Left lung (tissue), 14 donors: ENCODE measurements at places on chromosomes 12 and 14. TPM values are rescaled to one million over a fixed set of nuclear protein-coding genes. Genes with fewer than 3 reads are reported as not detected.

Gene PRH2
- 0.44 TPM for polyA plus RNA-seq

Gene SYT10
- polyA plus RNA-seq = 0.04 TPM

Gene PPM1H
- polyA plus RNA-seq = 7.3 TPM

Gene TBX5
- 57.4 TPM for polyA plus RNA-seq

Gene KLRF2
- not detected for polyA plus RNA-seq

Gene FGF6
- polyA plus RNA-seq = not detected

Gene SLC6A15
- polyA plus RNA-seq = 0.32 TPM

Gene CLEC1B
- 2.1 TPM for polyA plus RNA-seq

Gene CTSG
- polyA plus RNA-seq = 1.1 TPM

GRCh38 chr14:71967704-71968103, 35.5 kb downstream of the RGS6 start:
- no peak overlapping the region for H3K4me3 ChIP-seq
- H3K27me3 ChIP-seq = no peaks in the 10 kb centered on the region
- no peaks in the 10 kb centered on the region for H3K36me3 ChIP-seq
- no peak for DNase-seq
- no peaks in the 10 kb centered on the region for H3K4me1 ChIP-seq

- DNase-seq = no peak
- H3K27me3 ChIP-seq = peaks cover 29% of the 10 kb centered on the region
- H3K27ac ChIP-seq = no peak overlapping the region
- no peaks in the 10 kb centered on the region for H3K36me3 ChIP-seq
- H3K4me3 ChIP-seq = no peak overlapping the region
Observed at GRCh38 chr12:112810235-112810917, 18.8 kb downstream of the RPH3A start.

DNA sequence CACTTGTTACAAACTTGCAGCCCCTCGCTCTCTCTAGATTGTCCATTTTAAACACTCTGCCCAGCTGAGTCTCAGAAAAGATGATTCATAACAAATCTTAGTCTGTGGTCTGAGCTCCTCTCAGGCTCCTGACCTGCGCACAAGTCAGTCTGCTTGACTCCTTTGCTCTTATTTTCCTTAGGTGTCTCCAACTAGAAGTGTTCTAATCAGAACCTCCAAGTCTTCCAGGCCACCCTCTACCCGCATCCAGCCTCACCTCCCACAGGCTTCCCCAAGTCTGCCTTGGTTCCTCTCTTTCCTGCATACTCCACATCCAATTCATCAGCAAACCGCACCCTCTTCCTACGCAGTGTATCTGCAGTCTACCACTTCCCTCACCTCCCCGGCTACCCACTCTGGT, 42.4 kb upstream of the BDKRB2 start:
- no peaks in the 10 kb centered on the region for H3K27me3 ChIP-seq
- DNase-seq = no peak
- no peaks in the 10 kb centered on the region for H3K36me3 ChIP-seq

GRCh38 chr14:85895603-85896002, 365.7 kb downstream of the FLRT2 start:
- no peaks in the 10 kb centered on the region for H3K36me3 ChIP-seq
- H3K4me3 ChIP-seq = no peak overlapping the region
- H3K27me3 ChIP-seq = no peaks in the 10 kb centered on the region
- H3K4me1 ChIP-seq = no peaks in the 10 kb centered on the region

DNA sequence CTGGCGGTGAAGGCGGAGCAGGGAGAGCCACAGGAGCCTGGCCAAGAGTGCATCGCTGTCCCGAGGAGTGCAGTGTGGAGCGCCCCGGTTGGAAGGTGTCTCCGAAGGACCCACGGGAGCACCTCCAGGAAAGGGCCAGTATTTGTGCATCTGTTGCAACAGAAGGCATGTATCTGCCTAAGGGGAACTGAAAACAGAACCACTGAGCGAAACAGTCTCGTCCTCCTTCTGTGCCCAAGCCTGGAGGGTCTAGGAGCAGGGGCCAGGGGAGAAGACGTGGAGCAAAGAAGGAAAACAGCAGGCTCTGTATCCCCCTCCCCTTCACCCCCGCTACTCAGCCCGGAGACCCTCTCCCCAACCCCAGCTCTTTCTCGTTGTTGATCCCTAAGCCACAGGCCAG, 5.3 kb upstream of the LRRC10 start:
- H3K4me1 ChIP-seq = no peaks in the 10 kb centered on the region
- no peaks in the 10 kb centered on the region for H3K27me3 ChIP-seq
- no peaks in the 10 kb centered on the region for H3K36me3 ChIP-seq
- no peak overlapping the region for H3K4me3 ChIP-seq
- no peak overlapping the region for H3K27ac ChIP-seq

- H3K27ac ChIP-seq = no peak overlapping the region
- no peaks in the 10 kb centered on the region for H3K36me3 ChIP-seq
- no peaks in the 10 kb centered on the region for H3K4me1 ChIP-seq
- H3K27me3 ChIP-seq = no peaks in the 10 kb centered on the region
Observed at GRCh38 chr12:113021500-113021899, 35.0 kb upstream of the DTX1 start.

DNA sequence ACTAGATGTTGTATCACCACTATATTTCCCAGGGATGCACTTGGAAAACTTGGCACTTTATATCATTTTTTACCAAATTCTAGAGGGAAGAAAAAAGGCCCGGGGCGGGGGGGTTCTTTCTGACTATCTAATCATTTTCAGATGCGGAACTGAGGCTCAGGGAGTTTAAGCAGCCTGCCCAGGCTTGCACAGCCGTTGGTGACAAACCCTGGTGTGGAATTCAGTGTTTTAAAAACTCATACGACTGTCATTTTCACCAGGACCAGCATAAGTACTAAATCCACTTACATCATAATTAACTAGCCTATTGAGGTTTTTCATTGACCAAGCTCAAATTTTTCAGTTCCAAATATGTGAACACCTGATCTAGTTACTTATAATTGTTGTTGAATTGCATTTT, 181.0 kb downstream of the IPO8 start:
- no peaks in the 10 kb centered on the region for H3K36me3 ChIP-seq
- no peak overlapping the region for H3K27ac ChIP-seq
- DNase-seq = no peak
- H3K27me3 ChIP-seq = no peaks in the 10 kb centered on the region

- no peak overlapping the region for H3K4me3 ChIP-seq
- H3K4me1 ChIP-seq = no peaks in the 10 kb centered on the region
Observed at GRCh38 chr12:107493666-107494065, 191.9 kb upstream of the PWP1 start.

DNA sequence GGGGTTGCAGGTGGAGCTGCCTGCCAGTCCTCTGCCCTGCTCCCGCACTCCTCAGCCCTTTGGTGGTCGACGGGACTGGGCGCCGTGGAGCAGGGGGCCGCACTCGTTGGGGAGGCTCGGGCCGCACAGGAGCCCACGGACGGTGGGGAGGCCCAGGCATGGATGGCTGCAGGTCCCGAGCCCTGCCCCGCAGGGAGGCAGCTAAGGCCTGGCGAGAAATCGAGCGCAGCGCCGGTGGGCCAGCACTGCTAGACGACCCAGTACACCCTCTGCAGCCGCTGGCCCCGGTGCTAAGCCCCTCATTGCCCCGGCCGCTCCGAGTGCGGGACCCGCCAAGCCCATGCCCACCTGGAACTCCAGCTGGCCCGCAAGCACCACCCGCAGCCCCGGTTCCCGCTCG, 221.8 kb downstream of the BTG1 start:
- no peaks in the 10 kb centered on the region for H3K36me3 ChIP-seq
- no peaks in the 10 kb centered on the region for H3K27me3 ChIP-seq
- H3K4me3 ChIP-seq = no peak overlapping the region
- DNase-seq = peak; percentile 69
- no peak overlapping the region for H3K27ac ChIP-seq
- no peaks in the 10 kb centered on the region for H3K4me1 ChIP-seq

DNA sequence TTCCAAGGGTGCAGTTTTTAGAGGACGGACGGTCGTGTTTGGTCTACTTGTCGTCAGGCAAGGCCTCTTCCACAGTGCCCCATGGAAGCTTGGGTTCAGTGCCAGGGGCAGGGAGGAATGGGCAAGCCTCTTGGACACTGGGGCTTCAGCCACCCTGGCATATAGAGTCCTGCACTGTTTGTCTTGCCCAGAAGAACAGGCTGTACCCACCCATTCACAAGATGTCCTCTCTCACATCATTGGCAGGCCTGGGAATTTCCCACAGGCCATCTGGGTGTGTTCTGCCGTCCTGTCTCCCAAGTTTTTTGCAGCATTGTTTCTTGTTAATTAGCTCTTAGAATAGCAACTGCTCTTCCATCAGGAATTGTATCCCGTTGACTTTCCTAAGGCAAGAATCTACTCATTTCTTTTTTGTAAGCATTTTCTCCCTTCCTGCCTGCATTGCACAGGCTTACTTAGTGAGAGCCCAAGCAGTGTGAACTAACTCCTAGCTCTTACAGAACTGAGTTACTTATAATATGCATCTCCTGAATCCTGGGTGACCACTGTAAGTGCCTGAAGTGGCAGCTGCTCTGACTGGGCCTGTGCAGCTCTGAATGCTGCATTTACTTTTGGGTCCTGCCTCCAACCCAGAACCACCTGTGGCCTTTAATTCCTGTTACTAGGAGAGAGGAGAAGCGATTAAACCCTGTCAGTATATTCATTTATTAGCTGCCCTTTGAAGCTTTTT, 149.4 kb upstream of the HIF1A start:
- no peaks in the 10 kb centered on the region for H3K36me3 ChIP-seq
- H3K4me3 ChIP-seq = no peak overlapping the region
- no peaks in the 10 kb centered on the region for H3K27me3 ChIP-seq
- peaks cover 73% of the 10 kb centered on the region for H3K4me1 ChIP-seq

GRCh38 chr12:107783406-107784376, 9.2 kb downstream of the ASCL4 start:
- H3K4me3 ChIP-seq = no peak overlapping the region
- no peaks in the 10 kb centered on the region for H3K36me3 ChIP-seq
- H3K27me3 ChIP-seq = no peaks in the 10 kb centered on the region
- no peaks in the 10 kb centered on the region for H3K4me1 ChIP-seq

GRCh38 chr12:17809206-17809605, 280.8 kb downstream of the RERGL start:
- no peak overlapping the region for H3K27ac ChIP-seq
- no peaks in the 10 kb centered on the region for H3K4me1 ChIP-seq
- DNase-seq = no peak
- no peaks in the 10 kb centered on the region for H3K36me3 ChIP-seq
- H3K4me3 ChIP-seq = no peak overlapping the region

GRCh38 chr12:12474931-12475795, 87.5 kb downstream of the DUSP16 start:
- H3K27me3 ChIP-seq = no peaks in the 10 kb centered on the region
- peaks cover 23% of the 10 kb centered on the region for H3K4me1 ChIP-seq
- peak overlapping the region; percentile 74 for H3K27ac ChIP-seq

DNA sequence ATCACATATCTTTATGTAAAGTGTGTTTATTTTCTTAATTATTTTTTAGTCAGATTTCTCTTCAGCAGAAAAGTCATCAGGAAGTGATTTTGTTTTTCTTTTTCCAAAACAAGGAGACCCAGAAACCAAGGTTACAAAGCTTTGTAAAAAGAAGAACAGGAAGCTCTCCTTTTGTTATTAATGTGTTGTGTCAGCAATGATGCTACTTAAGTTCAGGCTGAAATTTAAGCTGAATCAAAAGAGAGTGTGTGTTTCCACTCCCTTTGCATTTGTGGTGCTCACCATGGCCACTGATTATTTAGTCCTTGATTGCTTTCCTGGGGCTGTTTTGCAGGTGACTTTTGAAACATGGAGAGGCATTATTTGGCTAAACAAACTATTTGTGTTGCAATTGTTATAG, 155.3 kb upstream of the ATP2B1 start:
- H3K4me1 ChIP-seq = no peaks in the 10 kb centered on the region
- H3K4me3 ChIP-seq = no peak overlapping the region
- H3K27ac ChIP-seq = peak overlapping the region; percentile 92
- DNase-seq = no peak

DNA sequence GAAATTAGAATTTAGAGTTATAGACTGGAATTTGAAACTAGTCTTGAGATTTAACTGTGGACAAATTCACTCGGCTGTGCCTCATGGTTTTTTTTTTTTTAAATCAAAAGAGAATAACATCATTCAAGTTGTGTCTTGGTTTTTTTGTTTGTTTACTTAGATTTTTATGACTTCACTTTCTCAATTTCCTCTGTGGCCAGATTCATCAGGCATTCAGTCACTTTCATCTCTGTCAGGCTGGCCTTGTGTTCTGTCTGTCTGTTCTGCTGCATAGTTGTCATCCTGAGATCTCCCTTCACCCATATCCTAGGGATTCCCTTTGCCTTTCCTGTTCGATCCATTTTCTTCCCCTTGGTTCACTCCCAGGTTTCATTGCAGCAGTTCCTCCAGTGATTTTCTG, 10.0 kb downstream of the MARK3 start:
- H3K27ac ChIP-seq = peak overlapping the region; percentile 21
- peaks cover 100% of the 10 kb centered on the region for H3K4me1 ChIP-seq
- no peak for DNase-seq
- no peak overlapping the region for H3K4me3 ChIP-seq
- no peaks in the 10 kb centered on the region for H3K27me3 ChIP-seq
- H3K36me3 ChIP-seq = no peaks in the 10 kb centered on the region

- no peak overlapping the region for H3K27ac ChIP-seq
- H3K4me1 ChIP-seq = peaks cover 17% of the 10 kb centered on the region
- DNase-seq = no peak
- peaks cover 23% of the 10 kb centered on the region for H3K36me3 ChIP-seq
- no peak overlapping the region for H3K4me3 ChIP-seq
- H3K27me3 ChIP-seq = no peaks in the 10 kb centered on the region
Observed at GRCh38 chr12:94271351-94271750, 123.0 kb downstream of the PLXNC1 start.

- no peaks in the 10 kb centered on the region for H3K27me3 ChIP-seq
- no peak overlapping the region for H3K4me3 ChIP-seq
- no peak overlapping the region for H3K27ac ChIP-seq
- no peak for DNase-seq
Observed at GRCh38 chr12:112602150-112602549, 183.4 kb downstream of the PTPN11 start.

- H3K4me1 ChIP-seq = no peaks in the 10 kb centered on the region
- H3K4me3 ChIP-seq = peak overlapping the region; percentile 41
- no peaks in the 10 kb centered on the region for H3K36me3 ChIP-seq
- H3K27ac ChIP-seq = peak overlapping the region; percentile 49
- no peaks in the 10 kb centered on the region for H3K27me3 ChIP-seq
- DNase-seq = no peak
Observed at GRCh38 chr14:88005978-88006851, 1.3 kb downstream of the GPR65 start.

DNA sequence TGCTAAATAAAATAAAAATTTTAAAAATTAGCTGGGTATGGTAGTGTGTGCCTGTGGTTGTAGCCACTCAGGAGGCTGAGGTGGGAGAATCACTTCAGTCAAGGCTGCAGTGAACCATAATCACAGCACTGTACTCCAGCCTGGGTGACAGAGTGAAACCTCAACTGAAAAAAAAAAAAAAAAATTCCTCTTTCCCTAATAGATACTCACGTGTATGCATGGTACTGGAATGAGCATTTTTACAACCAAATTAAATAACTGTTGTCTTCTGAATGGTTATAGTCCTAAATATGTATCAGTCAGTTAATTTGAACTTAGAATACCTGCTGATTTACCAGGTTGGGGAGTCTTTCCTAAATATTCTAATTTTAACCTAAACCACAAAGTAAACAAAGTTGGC, 98.3 kb upstream of the ATF1 start:
- H3K4me1 ChIP-seq = no peaks in the 10 kb centered on the region
- no peak overlapping the region for H3K27ac ChIP-seq
- DNase-seq = no peak
- no peaks in the 10 kb centered on the region for H3K36me3 ChIP-seq
- H3K4me3 ChIP-seq = no peak overlapping the region
- no peaks in the 10 kb centered on the region for H3K27me3 ChIP-seq
